HT-29 (cell line): ENCODE measurements at places on chromosomes 7 and 10. TPM values are rescaled to one million over a fixed set of nuclear protein-coding genes. Genes with fewer than 3 reads are reported as not detected.

Gene GLI3
- total RNA-seq: not detected in 2 replicates

Gene SYT15
- not detected in 2 replicates for total RNA-seq

Gene SCIN
- 0.76 and 1.5 TPM in 2 replicates for total RNA-seq

Gene WNT8B
- 0.03 and 0.23 TPM in 2 replicates for total RNA-seq

Gene CXCL12
- not detected in 2 replicates for total RNA-seq

Gene OPALIN
- not detected in 2 replicates for total RNA-seq

Gene ORC5
- 56.5 and 73.6 TPM in 2 replicates for total RNA-seq

Gene MORN4
- total RNA-seq: 0.29 and 1.2 TPM in 2 replicates

Gene KCNH2
- total RNA-seq: 2.2 and 2.8 TPM in 2 replicates

Gene TMEM236
- total RNA-seq: not detected in 2 replicates
